ENCODE measurements at places on chromosomes 2 and 18.

DNA sequence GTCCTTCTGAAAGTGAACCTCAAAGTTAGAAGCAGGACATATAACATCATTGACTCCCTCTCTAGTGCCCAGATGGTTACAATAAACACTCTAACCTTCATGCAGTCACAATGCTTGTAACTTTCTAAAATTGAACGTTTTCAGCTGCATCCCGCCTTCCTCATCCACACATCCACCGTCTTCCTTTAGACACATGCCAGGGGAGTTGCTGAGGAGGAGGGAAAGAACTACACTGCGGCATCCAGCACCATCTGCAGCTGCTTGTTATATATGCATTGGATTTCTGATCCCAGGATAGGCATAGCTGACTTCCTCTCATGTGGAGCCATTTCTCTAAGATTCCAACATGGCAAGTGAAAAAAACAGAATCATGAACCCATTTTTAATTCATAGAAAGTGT, 96.8 kb downstream of the FBXO15 start:
- DNase-seq: no peak

GRCh38 chr2:159045545-159046454, 77.4 kb downstream of the TANC1 start:
- DNase-seq: no peak

DNA sequence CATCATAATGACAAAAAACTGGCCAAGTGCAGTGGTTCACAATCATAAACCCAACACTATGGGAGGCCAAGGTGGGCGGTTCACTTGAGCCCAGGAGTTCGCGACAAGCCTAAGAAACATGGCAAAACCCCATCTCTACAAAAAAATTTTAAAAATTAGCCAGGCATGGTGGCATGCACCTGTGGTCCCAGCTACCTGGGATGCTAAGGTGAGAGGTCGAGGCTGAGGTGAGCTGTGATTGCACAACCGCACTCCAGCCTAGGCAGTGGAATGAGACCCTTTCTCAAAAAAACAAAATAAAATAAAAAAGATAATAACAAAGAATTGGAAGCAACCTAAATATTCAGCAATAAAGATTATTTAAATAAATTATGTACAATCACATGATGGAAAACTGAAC, 21.8 kb downstream of the PSTPIP2 start:
- no peak for DNase-seq

- DNase-seq: no peak
Measured at GRCh38 chr2:42752314-42752713, 11.6 kb downstream of the OXER1 start.

DNA sequence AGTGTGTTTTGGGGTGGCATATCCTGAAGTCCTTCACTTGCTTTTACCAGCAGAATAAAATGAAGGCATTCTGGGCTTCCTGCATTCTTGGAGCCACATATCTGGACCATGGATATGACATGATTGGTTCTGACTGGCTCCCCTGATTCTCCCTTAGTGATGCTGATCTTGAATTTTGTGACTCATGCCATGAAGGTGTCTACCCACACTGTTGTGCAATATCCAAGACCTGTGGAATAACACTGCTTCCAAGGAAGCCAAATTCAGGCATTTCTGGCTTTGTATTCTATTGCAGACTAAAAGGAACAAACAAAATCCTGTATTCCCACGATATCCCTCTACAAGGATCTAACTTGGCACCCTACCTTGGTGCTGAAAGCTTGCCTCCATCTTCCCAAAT, 125.8 kb downstream of the LYPD6B start:
- DNase-seq: no peak
